Stimulated activated CD8-positive, alpha-beta memory T cell treated with anti-CD3 and anti-CD28 coated beads, Interleukin-15, amount 100 ng/mL, for 1 hour (primary cell): ENCODE measurements at places on chromosomes 3 and 15.

GRCh38 chr3:4529876-4530588 is 36.9 kb downstream of the ITPR1 start:
- no peak for DNase-seq

GRCh38 chr3:36733162-36733696 is 31.1 kb downstream of the DCLK3 start:
- no peak for DNase-seq

GRCh38 chr15:94671858-94672532 is 440.6 kb downstream of the MCTP2 start:
- DNase-seq, result no peak

DNA sequence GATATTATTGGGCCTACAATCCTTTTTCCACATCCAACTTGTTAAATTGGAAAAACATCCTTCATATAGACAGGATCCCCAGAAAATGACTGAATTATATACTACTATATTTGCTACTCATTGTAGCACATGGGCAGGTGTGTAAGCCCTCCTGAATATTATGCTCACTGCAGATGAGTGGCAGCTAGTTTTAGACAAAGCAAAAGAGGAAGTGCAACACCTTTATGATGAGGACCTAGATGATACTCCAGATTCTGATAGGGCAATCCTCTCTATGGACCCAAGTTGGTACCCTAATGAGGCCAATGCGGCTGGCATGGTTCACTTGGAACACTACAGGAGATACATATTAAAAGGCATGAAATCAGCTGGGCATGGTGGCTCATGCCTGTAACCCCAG is 119.1 kb upstream of the PLCL2 start:
- no peak for DNase-seq

DNA sequence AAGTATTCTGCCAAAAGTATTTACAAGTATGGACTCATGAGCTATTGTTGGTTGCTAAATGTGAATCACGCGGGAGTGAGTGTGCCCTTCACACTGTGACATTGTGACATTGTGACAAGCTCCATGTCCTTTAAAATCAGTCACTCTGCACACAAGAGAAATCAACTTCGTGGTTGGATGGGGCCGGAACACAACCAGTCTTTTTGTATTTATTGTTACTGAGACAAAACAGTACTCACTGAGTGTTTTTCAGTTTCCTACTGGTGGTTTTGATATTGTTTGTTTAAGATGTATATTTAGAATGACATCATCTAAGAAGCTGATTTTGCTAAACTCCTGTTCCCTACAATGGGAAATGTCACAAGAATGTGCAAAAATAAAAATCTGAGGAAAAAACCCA is 30.3 kb downstream of the SYNM start:
- no peak for DNase-seq

DNA sequence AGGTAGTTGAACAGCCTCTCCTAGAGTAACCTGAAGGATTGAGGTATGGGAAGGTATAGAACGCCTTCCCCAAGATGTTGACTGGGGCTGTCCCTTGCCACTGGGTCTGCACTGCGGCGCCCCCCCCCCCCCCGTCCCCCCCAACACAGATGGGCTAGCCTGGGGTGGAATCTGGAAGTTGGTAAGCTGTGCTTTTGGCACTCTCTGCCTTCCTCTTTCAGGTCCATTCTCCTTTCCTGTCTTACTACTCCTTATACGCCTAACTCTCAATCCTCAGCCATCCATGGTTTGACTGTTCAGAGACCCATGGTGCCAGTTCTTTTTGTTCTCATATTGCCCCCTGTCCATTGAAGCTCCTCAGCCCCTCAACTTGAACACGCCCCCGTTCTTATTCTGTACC is 42.8 kb downstream of the MAP2K1 start:
- no peak for DNase-seq

DNA sequence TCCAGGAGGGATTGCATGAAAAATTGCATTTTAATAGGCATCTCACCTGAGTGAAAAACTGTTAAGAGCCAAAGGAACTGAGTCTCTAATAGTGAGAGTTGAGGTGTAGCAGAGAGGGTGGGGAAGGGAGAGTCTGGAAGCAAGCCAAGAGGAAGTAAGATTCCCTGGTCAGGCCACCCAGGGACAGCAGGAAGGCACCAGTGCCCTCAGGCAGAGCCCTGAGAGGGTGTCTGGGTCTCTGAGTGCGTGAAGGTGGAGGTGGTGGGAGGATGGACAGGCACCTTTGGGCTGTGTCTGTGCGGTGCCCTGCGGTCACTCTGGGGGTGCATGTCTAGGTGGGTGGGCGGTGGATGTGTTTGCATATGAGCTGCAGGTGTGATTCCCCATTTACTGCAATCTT is 300.4 kb upstream of the ROPN1 start:
- DNase-seq, result no peak

DNA sequence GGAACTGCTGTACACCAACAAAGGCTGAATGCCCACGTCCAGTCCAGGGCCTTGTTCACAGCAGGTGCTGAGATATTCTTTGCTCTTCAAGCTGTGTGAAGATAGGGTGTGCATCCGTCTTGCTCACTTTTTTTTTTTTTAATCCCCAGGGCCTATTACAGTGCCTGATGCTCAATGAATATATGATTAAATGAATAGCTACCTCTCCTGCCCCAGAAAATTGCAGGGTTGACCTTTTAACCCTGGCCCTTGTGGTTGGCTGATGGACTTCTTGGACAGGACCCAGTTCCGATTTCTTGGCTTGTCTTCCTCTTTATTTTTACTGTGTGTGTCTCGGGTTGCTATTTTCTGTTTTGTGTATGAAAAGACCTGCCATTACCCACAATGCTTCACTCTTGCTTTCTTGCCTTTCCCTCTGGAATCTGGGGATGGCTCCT is 2.9 kb upstream of the FYTTD1 start:
- no peak for DNase-seq

- DNase-seq, result no peak
Measured at GRCh38 chr15:57167821-57168395, 208.4 kb upstream of the CGNL1 start.

DNA sequence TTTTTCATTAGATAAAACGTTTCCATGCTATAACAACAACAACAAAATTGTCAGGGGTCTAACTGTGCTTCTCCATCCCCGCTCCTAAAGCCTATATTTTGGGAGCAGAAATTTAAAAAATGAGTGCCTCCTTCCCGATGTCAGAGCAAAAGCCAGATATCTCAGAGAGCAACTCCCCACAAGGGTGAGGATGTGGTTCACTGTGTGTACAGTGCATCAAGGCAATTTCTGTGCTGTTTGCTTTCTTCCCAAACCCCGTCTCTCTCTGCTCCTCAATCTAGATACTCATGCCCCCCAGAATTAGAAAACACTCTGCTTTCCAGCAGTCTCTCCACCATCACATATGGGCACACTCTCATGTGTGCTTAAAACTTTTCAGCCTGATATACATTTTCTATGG is 76.7 kb upstream of the MBNL1 start:
- DNase-seq, result no peak

GRCh38 chr15:55796321-55796965 is 53.5 kb upstream of the PRTG start:
- no peak for DNase-seq

DNA sequence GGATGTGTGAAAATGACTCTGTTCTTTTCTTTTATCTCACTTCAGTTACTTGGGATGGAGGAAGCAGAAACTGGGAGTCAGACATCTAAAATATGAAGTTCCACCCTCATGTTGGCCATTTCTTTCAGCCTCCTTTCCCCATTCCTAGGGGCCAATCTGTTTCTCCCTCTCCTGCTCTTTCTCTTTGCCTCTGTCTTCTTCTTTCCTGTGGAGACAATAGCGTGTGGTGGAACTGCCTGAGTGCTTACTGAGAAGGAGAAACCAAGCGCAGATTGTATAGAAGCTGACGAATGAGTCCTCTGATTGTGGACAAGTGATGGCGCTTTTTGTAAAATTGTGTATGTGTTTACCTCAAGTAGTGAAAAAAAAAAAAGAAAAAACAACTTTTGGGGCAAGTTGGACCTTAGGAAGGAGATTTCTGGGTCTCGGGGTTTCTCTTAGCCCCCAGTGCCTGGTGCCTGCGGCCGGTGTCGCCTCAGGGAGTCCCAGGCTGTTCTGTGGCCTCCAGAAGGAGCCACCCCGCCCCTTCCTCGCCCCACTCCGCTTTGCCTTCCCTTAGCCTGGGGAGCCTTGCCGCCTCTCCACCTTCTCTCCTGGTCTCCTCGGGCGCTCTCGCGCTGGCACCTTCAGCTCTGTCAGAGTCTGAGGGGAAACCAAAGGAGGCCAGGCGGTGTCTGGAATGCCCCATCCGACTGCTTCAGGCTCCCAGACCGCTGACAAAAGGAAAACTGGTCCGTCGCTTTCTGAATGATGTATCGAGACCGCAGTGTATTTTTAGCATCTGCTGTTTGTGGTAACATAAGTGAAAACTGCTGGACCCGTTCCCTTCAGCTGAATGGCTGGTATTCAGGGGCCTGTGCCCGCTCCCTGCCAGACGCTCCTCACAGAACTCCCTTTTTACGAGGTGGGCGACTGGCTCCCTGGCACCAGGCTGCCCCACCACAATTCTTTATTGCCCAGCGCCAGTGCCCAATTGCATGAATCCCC is 30.1 kb downstream of the SCG5 start:
- no peak for DNase-seq

- DNase-seq, result no peak
Measured at GRCh38 chr3:42298259-42298658, 32.3 kb upstream of the CCK start.

DNA sequence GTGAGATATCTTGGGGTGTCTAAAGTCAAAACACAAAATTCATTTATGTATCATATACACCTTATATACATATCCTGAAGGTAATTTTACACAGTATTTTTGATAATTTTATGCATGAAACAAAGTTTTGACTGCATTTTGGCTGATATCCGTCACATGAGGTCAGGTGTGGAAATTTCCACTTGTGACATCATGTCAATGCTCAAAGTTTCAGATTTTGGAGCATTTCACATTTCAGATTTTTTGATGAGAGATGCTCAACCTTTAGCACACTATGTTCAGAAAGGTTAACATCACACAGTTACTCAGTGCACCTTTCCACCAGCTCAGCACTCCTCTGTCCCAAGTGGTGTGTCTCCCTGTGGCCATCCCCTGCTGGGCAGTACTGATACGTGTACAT is 37.7 kb upstream of the CPB1 start:
- DNase-seq, result no peak

DNA sequence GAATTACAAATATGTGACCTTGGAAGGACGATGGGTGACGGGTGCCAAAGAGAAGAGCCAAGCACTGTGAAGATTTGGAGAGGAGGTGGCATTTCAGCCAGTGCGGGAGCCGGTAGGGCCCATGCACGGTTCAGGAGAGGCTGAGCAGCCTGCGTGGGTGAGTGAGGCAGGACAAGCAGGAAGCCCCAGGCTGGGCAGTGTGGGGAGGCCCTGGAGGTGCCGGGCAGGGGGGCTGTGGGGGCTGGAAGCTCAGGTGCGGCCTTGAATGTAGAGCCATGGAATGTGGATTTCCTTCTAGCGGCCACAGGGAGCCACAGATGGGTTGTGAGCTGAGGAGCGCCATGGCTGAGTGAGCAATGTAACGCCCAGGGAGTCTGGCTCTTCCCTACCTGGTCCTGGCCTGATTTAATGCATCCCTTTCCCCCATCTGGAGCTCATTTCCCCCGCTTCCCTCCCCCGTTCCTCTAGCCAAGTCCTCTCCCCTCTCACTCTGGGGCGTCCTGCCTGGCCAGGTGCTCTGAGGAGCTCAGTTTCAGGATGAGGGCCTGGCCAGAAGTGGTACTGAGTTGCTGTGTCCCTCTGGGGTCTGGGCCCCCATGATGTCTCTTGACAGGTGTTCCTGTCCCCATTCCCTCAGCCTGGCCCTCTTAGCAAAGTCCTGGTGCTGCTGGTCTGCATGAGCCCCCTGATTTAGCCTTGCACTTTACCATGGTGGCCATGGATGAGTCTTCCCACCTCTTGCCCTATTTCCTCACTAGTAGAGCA is 41.8 kb upstream of the IQSEC1 start:
- DNase-seq, result no peak

DNA sequence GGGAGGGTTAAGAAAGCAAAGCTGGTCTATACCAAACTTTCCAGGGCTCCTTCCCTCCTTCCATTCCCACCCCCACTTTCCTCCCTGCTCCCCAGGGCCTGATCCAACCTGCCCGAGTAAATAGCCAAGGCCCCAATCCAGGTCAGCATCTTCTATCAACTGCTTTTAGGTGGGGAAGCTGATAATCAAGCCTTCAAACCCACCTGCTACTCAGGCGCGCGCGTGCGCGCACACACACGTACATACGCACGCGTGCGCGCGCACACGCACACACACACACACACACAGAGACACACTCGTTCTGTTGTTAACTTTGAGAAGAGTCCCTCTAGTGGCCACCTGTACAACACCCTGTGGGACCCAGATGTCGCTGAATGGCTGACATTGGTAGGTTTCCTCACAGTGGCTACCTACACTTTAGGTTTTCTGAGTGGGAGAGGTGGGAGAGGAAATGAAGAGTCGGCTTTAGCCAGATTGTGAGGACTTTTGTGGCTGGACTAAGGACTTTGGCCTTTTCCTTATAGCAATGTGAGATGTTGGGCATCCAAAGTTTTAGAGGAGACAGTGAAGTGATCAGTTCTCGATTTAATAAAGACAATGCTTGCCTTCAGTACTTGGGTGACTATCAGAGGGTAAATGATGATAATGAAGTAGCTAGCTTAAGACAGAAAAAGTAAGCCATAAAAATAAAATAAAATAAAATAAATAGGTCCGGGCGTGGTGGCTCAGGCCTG is 179.9 kb upstream of the C2CD4B start:
- DNase-seq, result no peak

DNA sequence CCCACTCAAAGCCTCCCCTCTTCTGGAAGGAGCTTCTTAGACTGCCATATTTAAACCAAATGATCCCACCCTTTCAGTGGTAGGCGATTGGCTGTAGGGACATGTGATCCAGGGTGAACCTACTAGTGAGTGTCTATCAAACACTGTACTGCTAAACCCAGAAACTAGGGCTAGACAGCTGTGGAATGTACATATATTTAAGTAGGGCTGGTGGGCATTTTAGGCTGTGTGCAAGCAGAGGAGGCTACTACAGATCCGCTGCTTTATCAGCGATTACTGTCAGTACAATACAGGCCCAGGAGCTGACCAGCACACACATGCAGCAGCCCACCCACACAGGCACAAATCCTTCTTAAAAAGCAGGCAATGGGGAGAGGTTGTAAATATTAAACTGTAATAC is 15.4 kb upstream of the LARP6 start:
- no peak for DNase-seq

GRCh38 chr3:109819734-109820133 is 482.4 kb upstream of the DPPA4 start:
- DNase-seq, result no peak

DNA sequence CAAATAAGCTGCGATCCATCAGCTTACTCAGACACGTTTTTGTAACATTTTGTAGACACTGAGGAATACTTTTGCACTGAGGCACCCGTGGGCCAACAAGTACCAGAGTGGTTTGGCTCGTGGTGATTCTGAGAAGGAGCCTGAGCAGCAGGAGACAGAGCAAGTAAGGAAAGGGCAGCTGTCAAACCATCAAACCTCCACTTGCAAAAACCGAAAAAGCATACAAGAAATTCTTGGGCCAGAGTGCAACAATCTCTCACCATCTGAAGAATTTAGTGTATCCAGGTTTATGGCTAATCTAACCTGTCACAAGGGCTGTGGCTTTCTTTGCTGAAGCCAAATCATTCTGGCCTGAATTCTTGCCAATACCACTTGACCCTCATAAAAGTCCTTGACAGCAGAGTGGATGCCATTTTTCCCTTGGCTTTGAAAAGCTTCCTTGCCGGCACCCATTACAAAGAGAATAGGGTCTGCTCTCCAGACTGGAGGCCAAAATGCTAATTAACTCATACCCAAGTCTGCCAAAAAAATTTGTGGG is 56.7 kb downstream of the MYO1E start:
- DNase-seq, result no peak
